Stimulated activated CD8-positive, alpha-beta memory T cell treated with anti-CD3 and anti-CD28 coated beads, Interleukin-2, amount 100 ng/mL, for 48 hours (primary cell): ENCODE measurements at places on chromosomes 1 and 21.

DNA sequence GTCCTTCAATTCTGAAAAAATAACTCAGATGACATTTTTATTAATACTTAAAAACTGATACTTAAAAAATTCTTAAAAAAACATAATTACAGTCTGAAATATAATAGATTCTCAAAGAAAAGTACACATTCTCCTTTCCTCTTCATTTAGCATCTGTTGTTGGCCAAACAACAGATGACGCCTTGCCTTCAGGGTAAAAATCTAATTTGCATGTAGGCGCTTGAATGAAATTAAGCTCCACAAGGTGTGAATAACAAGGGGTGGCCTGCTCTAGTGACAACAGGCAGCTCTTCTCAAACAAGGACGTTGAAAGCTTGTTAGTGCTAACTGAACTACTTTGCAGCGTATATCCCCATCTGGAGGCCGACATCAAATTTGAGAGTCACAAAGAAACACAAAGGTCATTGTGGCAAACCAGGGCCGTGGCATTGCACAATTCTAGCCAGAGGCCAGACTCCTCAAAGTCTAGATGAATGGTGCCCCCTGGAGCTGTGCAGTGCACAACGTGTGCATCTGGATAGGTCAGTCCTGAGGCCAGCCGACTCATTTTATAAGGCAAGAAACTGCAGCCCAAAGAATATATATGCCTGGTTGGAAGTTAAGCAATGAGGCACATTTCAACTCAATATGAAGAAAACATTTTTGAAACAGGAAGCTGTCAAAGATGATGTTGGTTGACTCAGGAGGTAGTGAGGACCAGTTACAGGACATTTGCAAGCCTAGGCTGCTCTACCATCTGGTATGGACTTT is 459.2 kb upstream of the RUNX1 start:
- DNase-seq: no peak

DNA sequence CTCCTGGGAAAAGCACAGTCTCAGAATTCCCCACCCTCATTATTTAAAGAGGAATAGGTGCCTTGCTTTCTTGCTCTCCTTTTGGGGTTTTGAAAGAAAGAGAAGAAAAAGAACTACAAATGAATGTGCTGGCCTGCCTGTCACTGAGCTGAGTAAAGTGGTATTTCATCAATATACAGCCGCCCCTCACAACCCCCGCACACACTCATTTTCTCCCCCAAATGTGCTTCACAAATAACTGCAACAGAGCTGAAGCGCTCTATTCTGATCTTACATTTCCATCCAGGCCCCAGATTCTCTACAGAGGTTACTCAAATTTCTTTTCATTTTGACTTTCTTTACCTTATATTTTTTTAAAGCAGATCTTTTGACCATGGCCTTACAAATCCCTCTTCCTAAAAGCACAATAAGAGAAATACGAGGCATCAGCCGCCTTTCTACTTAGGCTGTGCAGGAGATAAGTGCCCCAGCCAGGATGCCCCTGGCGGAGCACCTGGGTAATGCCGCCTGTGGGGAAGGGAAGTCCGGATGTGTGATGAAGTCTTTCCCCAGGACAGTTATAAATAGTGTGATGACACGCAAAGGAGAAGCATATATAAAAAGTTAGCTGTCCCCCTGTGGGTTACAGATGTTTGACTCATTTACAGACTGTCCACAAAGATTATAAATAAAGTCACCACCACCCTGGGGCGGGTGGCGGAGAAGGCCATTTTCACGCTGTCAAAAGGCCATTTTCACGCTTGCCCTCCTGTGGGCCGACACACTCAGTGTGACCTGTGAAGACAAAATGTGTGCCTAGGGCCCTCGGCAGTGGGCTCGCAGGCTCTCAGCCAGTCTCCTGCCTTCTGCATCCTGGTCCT is 6.5 kb downstream of the KCNN3 start:
- no peak for DNase-seq

DNA sequence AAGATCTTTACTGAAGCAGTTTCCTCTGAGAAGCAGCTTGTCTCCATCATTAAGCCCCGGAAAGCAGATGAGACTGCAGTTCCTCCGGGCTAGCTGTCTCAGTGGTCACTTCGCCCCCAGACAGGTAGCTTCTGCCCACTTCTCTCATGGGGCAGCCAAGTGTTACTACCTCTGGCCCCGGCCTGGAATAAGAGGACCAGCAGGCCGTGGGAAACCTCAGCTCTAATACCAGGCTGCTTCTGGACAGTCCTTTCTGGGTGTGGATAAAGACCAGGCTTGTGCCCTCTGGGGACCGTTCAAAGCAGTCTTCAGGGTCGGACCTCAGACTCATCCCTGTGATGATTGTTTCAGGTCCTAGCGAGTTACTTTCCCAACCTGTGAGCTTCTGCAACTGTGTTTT is 54.8 kb downstream of the RUNX3 start:
- no peak for DNase-seq

DNA sequence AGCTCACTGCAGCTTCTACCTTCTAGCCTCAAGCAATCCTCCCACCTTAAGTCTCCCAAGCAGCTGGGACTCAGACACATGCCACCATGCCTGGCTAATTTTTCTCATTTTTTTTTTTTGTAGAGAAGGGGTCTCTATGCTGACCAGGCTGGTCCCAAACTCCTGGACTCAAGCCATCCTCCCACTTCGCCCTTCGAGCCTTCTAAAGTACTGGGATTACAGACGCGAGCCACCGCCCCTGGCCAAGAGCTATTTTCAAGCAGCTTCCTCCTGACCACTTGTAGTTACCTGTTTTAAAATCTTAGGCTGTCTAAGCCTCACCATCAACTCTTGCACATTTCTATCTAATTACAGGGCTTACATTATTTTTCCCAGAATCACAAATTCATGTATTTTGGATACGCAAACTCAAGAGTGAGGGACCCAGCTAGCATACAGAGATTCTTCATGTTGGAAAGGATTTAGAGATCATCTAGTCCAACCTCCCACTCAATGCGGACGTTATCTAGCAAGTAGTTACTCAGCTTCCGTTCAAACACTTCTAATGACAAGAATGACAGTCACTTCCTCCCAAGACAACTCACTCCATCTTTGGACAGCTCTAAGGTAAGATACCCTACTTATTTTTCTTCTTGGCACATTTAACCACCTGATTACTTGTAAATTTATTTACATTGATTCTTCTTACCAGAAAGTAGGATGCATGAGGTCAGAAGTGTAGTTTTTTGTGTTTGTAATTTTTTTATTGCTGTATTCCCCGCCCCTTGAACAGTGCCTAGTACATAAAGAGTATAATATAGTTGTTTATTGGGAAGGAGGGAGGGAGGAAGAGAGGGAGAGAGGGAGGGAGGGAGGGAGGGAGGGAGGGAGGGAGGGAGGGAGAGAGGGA is 65.4 kb downstream of the LUZP1 start:
- DNase-seq: no peak

- DNase-seq: no peak
These were observed 9.1 kb upstream of the IER5 start for GRCh38 chr1:181079382-181079781.

- no peak for DNase-seq
These were observed 79.2 kb downstream of the NTNG1 start for GRCh38 chr1:107220036-107220435.
